ENCODE measurements at places on chromosomes 11 and 22.

- DNase-seq, result no peak
Observed at GRCh38 chr22:42613872-42614301, 796 bp downstream of the POLDIP3 start.

- DNase-seq, result no peak
Observed at GRCh38 chr11:65424205-65425104, 1.9 kb downstream of the NEAT1 start.

- no peak for DNase-seq
Observed at GRCh38 chr11:45722144-45722543, 56.7 kb upstream of the CHST1 start.

DNA sequence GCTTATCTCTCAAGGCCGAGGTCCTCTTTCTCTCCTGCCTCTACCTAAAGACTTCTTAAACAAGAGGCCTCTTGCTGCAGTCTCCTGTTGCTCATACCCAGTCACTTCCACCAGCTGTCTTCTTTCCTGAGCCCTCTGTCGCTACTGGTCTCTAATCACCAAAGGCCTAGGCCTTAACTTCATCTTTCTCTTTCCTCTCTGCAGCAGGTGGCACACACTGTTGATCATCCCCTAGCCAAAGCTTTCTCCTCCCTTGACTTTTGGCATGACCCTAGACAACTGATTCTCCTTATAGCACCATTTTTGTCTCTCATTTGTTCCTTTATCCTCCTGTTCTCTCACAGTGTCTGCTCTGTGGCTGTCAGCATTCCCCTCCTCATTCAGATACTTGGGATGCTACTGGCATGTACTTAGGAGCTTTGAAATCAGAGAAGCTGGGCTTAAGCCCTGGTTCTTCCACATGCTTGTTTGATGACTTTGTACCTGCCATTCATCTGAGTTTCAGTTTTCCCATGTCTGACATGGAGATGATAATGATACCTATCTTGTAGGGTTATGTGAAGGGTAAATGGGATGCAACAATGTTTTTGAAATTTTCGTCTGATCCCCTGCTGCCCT is 22.4 kb downstream of the ENDOD1 start:
- no peak for DNase-seq

DNA sequence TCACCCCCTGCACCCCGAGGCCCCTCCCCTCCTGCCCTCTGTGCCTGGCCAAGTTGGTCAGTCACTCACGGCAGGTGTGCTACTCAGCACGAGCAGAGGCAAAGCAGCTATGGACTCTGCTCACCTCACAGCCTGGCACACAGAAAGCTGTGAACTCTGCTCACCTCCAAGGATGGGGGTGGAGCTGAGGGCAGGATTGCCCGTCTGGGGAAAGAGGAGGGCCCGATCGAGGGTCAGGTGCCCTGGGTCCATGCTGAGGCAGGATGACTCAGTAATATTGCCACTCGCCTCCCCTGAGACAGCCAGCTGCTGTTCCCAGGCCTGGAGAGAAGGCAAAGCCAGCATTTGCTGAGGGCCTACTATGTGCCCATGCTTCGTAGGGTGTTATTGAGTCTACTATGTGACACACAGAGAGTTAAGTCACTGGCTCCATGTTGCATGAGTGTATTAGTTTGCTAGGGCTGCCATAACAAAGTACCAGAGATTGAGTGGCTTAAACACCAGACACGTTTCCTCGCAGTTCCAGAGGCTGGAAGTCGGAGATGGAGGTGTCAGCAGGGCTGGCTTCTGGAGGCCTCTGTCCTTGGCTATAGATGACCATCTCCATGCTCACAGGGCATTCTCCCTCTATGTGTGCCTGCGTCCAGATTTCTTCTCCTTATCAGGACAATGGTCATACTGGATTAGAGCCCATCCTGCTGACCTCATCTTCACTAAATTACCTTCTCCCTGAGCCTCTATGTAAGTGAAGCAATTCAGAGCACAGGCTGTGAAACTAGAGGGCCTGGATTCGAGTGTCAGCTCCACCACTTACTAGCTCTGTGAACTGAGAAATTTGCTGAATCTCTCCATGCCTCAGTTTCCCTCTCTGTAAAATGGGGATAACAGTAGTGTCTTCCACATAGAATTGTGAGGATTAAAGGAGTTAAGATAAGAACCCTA is 13.2 kb upstream of the TSKU start:
- no peak for DNase-seq

DNA sequence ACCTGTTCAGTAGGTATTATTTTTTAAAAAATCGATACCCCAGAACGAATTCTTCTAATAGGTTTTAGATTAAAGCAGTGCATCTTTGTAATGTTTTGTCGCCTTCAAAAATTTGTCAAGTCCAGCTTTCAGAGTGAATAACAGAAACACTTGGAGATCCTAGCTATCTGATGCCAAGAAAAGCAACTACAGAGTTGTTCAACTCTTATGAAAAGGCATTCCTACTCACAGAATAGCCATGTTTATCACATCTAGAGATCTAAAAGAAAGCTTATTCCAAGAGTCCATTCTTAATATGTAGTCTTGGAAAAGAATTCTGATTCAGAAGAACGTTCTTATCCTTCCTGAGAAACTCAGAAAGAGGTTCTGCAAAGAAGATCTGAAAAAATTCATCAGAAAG is 268.5 kb downstream of the TTC28 start:
- no peak for DNase-seq

DNA sequence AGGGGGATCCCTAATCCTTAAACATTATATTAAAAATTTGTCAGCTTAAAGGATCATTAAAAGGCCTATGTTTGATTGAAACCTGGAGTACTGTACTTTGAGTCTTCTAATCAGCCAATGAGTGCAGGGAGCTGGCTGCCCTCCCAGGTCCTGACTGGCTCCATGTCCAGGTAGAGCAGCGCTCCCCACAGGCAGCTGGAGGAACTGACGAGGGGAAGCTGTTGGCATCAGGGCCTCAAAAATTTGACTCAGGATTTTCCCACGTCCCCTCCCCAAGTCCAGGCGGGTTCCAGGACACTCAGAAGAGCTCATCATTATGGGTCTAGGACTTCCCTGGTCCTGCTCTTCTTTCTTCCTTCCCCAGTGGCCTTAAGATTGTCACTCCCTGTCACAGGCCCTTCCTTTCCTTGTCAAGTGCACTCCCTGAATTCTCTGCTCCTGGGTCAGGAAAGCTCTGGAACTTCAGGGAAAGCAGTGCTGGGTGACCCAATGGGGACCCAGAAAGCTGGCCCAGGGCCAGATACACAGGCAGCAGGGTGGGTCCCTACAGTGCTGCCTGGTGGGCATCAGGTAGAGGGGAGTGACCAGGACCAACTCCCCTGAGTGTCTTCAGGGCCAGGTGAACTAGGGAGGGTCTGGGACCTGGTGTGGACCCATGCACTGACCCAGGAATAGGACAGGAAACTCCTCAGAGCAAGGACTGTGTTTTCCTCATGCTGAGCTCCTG is 65.5 kb downstream of the GGTLC2 start:
- no peak for DNase-seq

DNA sequence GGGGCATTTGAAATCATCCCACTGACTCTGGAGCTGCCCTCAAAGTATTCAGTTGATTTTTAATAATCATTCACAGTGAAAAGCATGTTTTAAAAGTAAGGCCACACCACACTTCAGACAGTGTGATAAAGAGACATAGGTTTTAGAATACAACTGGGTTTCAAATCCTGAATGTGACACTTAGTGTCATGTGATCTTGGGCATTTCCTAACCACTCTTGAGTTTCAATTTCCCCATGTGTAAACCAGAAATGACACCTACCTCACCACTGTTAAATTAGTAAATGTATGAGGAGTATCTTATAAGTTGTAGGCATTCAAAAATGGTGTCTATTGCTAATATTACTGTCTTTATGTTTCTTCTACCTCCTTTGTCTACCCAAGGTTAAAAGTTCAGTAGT is 5.4 kb downstream of the TMEM123 start:
- no peak for DNase-seq

DNA sequence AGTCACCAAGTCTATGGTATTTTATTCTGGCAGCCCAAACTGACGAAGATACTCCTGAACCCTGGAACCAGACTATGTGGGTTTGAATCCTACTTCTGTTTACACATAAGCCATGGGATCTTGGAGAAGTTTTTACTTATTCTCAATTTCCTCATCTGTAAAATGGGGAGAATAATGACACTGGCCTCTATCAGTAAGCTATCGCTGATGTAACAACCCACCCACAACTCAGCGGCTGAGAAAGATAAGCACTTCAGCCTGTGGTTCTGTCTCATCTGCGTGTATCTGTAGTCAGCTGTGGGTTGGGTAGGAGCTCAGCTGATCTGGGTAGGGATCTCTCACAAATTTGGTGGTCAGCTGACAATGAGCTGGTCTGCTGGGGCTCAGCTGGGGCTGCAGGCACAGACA is 68.0 kb upstream of the ALX4 start:
- DNase-seq, result no peak

- DNase-seq, result no peak
Observed at GRCh38 chr11:68970921-68971636, 9.7 kb downstream of the MRGPRD start.

DNA sequence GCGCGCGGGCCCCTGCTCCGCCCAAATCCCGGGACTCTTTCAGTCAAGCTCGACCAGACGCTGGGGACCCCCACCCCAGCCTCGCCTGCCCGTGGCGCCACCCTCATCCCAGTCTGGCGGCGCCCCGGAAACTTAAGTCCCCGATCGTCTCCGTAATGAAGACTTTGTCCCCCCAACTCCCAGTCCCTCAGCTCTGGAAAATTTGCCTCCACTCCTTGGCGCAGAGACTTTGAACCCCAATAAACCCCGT is 348 bp downstream of the PLCB3 start:
- DNase-seq, result no peak

GRCh38 chr22:37906364-37907008 is 389 bp downstream of the MICALL1 start:
- no peak for DNase-seq
